ENCODE measurements at places on chromosomes 5 and 9. TPM values are rescaled to one million over a fixed set of nuclear protein-coding genes. Genes with fewer than 3 reads are reported as not detected.

- no peaks in the 10 kb centered on the region for H3K27me3 ChIP-seq
- peaks cover 97% of the 10 kb centered on the region for H3K4me1 ChIP-seq
- H3K4me3 ChIP-seq, result peak overlapping the region; percentile 42
- no peak for DNase-seq
- peaks cover 2% of the 10 kb centered on the region for H3K36me3 ChIP-seq
Measured at GRCh38 chr5:157596487-157596886, 20.9 kb upstream of the ADAM19 start.

GRCh38 chr9:86659413-86660046 is 287.8 kb downstream of the GAS1 start:
- H3K27ac ChIP-seq, result no peak overlapping the region
- no peak for DNase-seq
- H3K27me3 ChIP-seq, result peaks cover 2% of the 10 kb centered on the region
- no peaks in the 10 kb centered on the region for H3K36me3 ChIP-seq
- no peak overlapping the region for H3K4me3 ChIP-seq

- no peaks in the 10 kb centered on the region for H3K36me3 ChIP-seq
- no peak overlapping the region for H3K27ac ChIP-seq
- H3K27me3 ChIP-seq, result no peaks in the 10 kb centered on the region
- peaks cover 5% of the 10 kb centered on the region for H3K4me1 ChIP-seq
- H3K4me3 ChIP-seq, result no peak overlapping the region
- no peak for DNase-seq
Measured at GRCh38 chr9:4746278-4747030, 5.5 kb upstream of the AK3 start.

- no peak for DNase-seq
- H3K4me1 ChIP-seq, result no peaks in the 10 kb centered on the region
- H3K36me3 ChIP-seq, result no peaks in the 10 kb centered on the region
Measured at GRCh38 chr9:80890124-80890523, 799.2 kb downstream of the TLE1 start.

- peaks cover 66% of the 10 kb centered on the region for H3K4me1 ChIP-seq
- peak overlapping the region; percentile 39 for H3K4me3 ChIP-seq
- peak; percentile 77 for DNase-seq
- H3K27ac ChIP-seq, result no peak overlapping the region
- peaks cover 2% of the 10 kb centered on the region for H3K27me3 ChIP-seq
Measured at GRCh38 chr5:177500685-177501522, 3.5 kb upstream of the PDLIM7 start.

GRCh38 chr5:10566543-10567068 is 2.7 kb downstream of the ANKRD33B start:
- no peak for DNase-seq
- H3K27me3 ChIP-seq, result no peaks in the 10 kb centered on the region
- H3K4me3 ChIP-seq, result peak overlapping the region; percentile 97
- H3K27ac ChIP-seq, result peak overlapping the region; percentile 67

DNA sequence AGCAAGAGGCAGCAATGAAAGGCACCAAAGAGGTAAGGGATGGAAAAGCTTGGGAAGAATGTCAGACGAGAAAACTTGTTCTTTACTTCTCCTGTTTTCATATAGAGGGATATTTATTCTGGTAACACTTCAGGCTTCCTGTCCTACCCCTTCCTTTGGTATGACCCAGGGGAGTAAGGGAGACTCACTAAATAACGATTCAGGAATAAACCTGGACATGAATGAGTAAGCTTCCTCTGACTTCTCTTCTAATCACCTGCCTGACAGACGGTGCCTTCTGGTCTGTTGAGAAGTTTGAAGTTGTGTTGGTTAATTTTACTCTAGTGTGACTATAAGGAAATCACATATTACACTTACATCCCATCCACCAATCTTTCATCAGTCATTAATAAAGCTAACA is 461.2 kb downstream of the CDH12 start:
- H3K36me3 ChIP-seq, result no peaks in the 10 kb centered on the region
- no peak for DNase-seq
- no peaks in the 10 kb centered on the region for H3K27me3 ChIP-seq
- H3K4me1 ChIP-seq, result no peaks in the 10 kb centered on the region
- H3K27ac ChIP-seq, result no peak overlapping the region

Gene ALG2
- 51.9 TPM for total RNA-seq

All from activated B cell treated with CpG ODN at 0.5 μM for 24 hours (primary cell).